ENCODE measurements at places on chromosomes 1 and 21.

GRCh38 chr1:94642617-94643321 lies 101.2 kb upstream of the F3 start:
- H3K36me3 ChIP-seq, result no peaks in the 10 kb centered on the region
- no peaks in the 10 kb centered on the region for H3K27me3 ChIP-seq
- no peak overlapping the region for H3K4me3 ChIP-seq
- peaks cover 19% of the 10 kb centered on the region for H3K4me1 ChIP-seq

- peak; percentile 67 for DNase-seq
- H3K27ac ChIP-seq, result peak overlapping the region; percentile 50
- no peak overlapping the region for H3K4me3 ChIP-seq
- no peaks in the 10 kb centered on the region for H3K36me3 ChIP-seq
Observed at GRCh38 chr1:9437961-9438430, 101.3 kb upstream of the SLC25A33 start.

DNA sequence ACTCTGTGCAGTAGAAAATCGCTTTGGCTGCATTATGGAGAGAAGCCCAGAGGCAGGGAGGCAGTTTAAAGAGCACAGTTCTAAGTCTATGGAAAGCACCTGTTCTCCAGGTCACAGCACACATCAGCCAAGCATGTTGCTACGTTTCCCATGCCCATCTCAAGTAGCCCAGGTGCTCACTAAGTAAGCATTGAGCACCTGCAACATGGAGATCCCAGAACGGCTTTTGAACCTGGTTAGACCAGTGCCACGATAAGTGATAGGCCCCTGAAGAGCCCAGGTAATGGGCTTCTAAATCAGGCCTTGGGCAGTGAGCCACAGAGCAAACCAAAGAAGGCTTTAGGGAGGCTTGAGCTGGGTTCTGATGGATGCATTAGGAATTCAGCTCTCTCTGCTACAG lies 186.2 kb downstream of the C1orf94 start:
- no peak overlapping the region for H3K27ac ChIP-seq
- no peaks in the 10 kb centered on the region for H3K27me3 ChIP-seq
- DNase-seq, result no peak
- H3K4me3 ChIP-seq, result no peak overlapping the region

DNA sequence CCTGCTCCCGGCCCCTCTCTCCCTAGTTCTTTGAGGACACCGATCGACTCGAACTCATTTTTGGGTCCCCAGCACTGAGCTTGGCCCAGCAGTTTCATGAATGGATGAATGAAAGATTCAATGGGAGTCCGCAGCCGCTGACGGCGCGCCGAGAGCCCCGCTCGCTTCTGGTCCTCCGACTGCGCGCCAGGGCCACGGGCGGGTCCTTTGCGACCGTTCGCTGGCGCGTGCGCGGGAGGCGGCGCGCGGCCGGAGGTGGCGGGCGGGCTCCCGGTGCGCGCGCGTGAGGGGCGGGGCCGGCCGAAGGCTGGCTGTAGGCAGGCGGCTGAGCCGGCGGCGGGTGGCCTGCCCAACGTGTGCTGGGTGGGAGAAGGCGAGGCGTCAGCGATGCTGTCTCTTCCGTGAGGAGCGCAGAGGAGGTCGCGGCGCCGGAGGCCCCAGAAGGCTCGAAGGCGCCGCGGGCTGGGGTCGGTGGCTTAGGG lies at the start of gene MAST2:
MAST2 (plus strand) TSS at position 314 of the 482 bp plus-strand sequence. CDS start 284 bp downstream, outside the sequence.
- H3K36me3 ChIP-seq, result no peaks in the 10 kb centered on the region
- H3K27ac ChIP-seq, result peak within 1 kb of the TSS; percentile 96
- no peaks in the 10 kb centered on the region for H3K27me3 ChIP-seq
- DNase-seq, result peak; percentile 69
- peak within 1 kb of the TSS; percentile 78 for H3K4me3 ChIP-seq
- peaks cover 10% of the 10 kb centered on the region for H3K4me1 ChIP-seq

- peaks cover 3% of the 10 kb centered on the region for H3K36me3 ChIP-seq
- peak; percentile 35 for DNase-seq
- peak overlapping the region; percentile 76 for H3K4me3 ChIP-seq
- H3K27me3 ChIP-seq, result no peaks in the 10 kb centered on the region
- peak overlapping the region; percentile 59 for H3K27ac ChIP-seq
Observed at GRCh38 chr1:179082999-179083335, 1.1 kb downstream of the TOR3A start.

DNA sequence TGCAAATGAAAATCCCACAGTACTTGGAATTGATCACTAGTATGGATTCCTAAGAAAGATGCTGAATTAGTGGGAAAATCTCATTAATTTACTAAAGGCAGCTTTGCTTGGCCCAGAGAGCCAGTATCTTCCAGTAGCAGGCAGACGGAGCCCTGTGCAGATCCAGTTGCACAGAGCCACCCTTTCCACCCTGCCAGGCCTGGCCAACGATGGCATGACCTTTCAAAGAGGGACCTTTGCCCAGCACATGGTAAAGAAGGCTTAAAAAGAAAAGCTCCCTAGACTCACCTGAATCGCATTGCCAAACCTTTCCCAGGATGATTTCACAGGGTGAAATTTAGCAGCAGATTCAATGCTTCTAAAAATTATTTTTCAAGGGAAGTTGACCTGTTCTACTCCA lies 170.5 kb upstream of the CAMK1G start:
- no peak overlapping the region for H3K27ac ChIP-seq
- H3K36me3 ChIP-seq, result no peaks in the 10 kb centered on the region
- H3K27me3 ChIP-seq, result no peaks in the 10 kb centered on the region
- no peak overlapping the region for H3K4me3 ChIP-seq

DNA sequence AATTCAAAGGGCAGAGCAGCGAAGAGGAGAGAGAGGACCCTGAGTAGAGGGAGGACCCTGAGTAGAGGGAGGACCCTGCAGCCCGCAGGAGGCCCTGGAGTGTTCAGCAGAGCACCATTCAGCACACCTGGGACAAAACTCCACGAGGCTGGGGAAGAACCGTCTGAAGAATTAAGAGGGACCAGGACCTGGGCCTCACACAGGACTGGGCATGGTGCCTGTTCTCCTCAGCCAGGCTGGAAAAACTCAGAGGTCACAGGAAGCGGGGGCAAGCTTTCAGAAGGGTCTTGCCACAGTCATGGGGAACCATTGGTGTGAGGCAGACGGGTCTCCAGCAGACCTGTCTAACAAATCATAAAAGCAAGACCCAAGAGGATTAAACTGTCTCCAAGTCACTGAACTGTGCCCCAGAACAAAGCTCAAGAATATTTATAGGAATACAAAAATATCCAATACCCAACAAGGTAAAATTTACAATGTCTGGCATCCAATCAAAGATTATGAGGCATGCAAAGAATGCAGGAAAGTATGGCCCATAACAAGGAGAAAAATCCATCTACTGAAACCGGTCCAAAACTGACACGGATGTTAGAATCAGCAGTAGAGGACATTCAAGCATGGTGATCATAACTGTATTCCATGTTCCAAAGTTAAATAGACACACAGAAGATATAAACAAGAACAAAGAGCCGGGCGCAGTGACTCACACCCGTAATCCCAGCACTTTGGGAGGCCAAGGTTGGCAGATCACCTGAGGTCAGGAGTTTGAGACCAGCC lies 30.6 kb downstream of the MORN1 start:
- H3K4me1 ChIP-seq, result no peaks in the 10 kb centered on the region
- DNase-seq, result peak; percentile 19
- H3K27me3 ChIP-seq, result no peaks in the 10 kb centered on the region
- H3K27ac ChIP-seq, result no peak overlapping the region
- H3K36me3 ChIP-seq, result no peaks in the 10 kb centered on the region

DNA sequence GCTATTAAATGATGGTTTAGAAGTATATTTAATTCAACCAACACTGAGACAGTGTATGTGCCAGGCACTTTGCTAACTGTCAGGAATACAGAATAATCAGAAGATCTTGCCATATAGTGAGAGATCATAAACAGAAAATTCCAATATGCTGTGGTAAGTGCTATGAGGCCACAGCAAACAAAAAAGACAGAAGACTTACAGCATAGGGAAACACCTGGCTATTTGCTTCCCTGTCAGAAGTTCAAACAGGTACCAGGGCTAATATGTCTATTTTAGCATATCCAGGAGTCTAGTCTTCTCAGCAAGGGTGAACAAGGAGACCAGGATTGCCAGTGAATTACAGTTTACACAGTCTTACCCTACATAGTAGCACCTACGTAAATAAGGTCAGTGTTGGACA lies 30.4 kb downstream of the TRIT1 start:
- no peak overlapping the region for H3K4me3 ChIP-seq
- no peaks in the 10 kb centered on the region for H3K27me3 ChIP-seq
- peaks cover 18% of the 10 kb centered on the region for H3K36me3 ChIP-seq
- H3K4me1 ChIP-seq, result no peaks in the 10 kb centered on the region

- peak overlapping the region; percentile 32 for H3K4me3 ChIP-seq
- peaks cover 20% of the 10 kb centered on the region for H3K4me1 ChIP-seq
- H3K27ac ChIP-seq, result no peak overlapping the region
- no peak for DNase-seq
Observed at GRCh38 chr1:43936431-43937151, 3.0 kb downstream of the ARTN start.

DNA sequence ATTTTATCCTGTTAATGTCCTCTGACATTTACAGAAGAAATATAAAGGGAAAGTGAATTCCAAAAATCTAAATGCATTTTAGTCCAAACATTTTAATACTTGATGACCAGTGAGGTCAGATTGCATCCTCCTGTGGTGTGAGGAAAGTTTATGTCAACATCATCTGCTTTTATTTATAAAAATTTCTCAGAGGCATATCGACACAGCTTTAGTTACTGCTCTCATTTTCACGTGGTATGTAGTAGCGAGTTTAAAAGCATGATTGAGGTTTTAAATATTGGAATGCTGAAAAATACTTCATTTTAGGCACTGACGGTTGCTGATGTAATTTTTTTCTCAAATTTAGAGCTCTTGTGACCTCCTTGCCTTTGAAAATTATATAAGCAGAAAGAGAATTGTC lies 234.8 kb downstream of the HMCN1 start:
- H3K4me1 ChIP-seq, result peaks cover 40% of the 10 kb centered on the region
- DNase-seq, result no peak
- peak overlapping the region; percentile 37 for H3K27ac ChIP-seq
- no peaks in the 10 kb centered on the region for H3K36me3 ChIP-seq

GRCh38 chr1:67072749-67073148 lies 18.8 kb upstream of the SLC35D1 start:
- DNase-seq, result no peak
- no peak overlapping the region for H3K4me3 ChIP-seq
- no peaks in the 10 kb centered on the region for H3K36me3 ChIP-seq
- H3K27me3 ChIP-seq, result no peaks in the 10 kb centered on the region

DNA sequence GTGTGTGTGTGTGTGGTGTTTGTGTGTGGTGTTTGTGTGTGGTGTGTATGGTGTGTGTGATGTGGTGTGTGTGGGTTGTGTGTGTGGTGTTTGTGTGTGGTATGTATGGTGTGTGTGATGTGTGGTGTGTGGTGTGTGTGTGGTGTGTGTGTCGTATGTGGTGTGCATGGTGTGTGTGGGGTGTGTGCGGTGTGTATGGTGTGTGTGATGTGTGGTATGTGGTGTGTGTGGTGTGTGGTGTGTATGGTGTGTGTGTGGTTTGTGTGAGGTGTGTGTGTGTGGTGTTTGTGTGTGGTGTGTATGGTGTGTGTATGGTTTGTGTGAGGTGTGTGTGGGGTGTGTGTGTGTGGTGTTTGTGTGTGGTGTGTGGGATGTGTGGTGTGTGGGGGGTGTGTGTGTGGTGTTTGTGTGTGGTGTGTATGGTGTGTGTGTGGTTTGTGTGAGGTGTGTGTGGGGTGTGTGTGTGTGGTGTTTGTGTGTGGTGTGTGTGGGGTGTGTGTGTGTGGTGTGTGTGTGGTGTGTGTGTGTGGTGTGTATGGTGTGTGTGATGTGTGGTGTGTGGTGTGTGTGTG lies 106.2 kb upstream of the ADAR start:
- peaks cover 6% of the 10 kb centered on the region for H3K27me3 ChIP-seq
- H3K4me1 ChIP-seq, result no peaks in the 10 kb centered on the region
- H3K27ac ChIP-seq, result no peak overlapping the region
- H3K4me3 ChIP-seq, result no peak overlapping the region
- H3K36me3 ChIP-seq, result no peaks in the 10 kb centered on the region
- DNase-seq, result no peak

DNA sequence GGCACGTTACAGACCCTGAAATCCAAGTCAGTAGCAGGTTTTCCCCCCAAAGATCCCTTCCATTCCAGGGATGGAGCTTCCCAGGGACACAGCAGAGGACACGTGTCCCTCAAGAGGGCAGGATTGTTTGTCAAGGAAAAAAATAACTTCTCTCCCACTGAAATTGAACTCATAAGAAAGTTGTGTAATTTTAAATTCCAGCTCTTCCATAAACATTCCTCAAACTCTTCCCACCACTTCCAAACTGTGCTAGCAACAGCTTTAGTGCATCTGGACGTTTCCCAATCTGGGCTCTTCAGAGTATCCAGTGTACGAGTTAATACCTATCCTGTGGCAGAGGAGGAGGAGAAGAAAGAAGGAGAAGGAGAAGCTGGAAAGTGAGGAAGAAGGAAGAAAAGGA lies 79.6 kb downstream of the PSMG1 start:
- no peaks in the 10 kb centered on the region for H3K4me1 ChIP-seq
- peaks cover 10% of the 10 kb centered on the region for H3K27me3 ChIP-seq
- no peak for DNase-seq
- H3K4me3 ChIP-seq, result no peak overlapping the region
- H3K27ac ChIP-seq, result no peak overlapping the region

DNA sequence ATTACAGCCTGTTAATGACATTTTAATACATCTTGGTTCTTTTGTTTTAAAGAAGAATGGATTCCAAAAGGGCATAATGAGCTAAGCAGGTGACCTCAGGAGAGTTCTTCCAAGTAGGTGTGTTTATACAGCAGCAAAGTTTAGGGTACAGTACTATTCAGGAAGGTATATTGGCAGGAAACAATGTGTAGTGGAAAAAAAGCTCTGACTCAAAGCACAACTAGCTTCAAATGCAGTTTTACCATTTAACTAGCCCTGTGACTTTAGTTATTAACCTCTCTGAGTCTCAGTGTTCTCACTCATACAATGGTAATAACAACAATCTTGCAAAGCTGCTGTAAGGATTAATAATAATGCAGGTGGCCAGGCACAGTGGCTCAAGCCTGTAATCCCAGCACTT lies 29.9 kb downstream of the FAF1 start:
- no peak overlapping the region for H3K4me3 ChIP-seq
- no peak for DNase-seq
- H3K36me3 ChIP-seq, result no peaks in the 10 kb centered on the region
- no peak overlapping the region for H3K27ac ChIP-seq

GRCh38 chr1:31605908-31606427 lies 11.5 kb upstream of the HCRTR1 start:
- H3K4me1 ChIP-seq, result peaks cover 5% of the 10 kb centered on the region
- H3K4me3 ChIP-seq, result no peak overlapping the region
- peak overlapping the region; percentile 54 for H3K27ac ChIP-seq

- no peak for DNase-seq
- no peaks in the 10 kb centered on the region for H3K36me3 ChIP-seq
- no peak overlapping the region for H3K4me3 ChIP-seq
Observed at GRCh38 chr1:152053375-152053774, 16.6 kb upstream of the S100A11 start.

GRCh38 chr1:107184888-107185287 lies 44.0 kb downstream of the NTNG1 start:
- H3K36me3 ChIP-seq, result no peaks in the 10 kb centered on the region
- no peak overlapping the region for H3K4me3 ChIP-seq
- H3K4me1 ChIP-seq, result peaks cover 6% of the 10 kb centered on the region
- no peak for DNase-seq

Measured in astrocyte (in vitro differentiated cells and primary cell).